SK-N-SH treated with all-trans-retinoic acid at 6 μM for 48 hours (cell line): ENCODE measurements at places on chromosomes 12 and 14.

- no peak for ATAC-seq
These were observed 15.7 kb upstream of the SLC10A1 start for GRCh38 chr14:69812711-69813110.

DNA sequence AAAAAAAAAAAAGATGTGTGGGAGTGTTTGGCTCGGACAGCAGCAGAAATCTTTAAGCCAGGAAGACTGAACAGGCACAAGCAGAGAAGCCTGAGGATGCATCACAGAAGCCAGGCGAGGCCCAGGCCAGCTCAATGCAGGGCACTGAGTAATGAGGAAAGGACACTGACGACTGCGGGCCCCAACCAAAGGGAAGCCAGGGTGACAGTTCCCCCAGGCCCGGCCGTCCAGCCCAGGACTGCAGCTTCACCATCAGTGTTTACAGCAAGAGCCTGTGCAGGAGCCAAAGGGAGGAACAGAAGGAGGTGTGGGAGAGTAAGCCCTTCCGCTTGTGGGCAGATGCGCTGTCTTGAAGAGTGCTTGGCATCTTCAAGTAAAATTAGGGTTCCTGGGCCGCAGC is 205.3 kb upstream of the SFSWAP start:
- ATAC-seq = no peak

- ATAC-seq = no peak
These were observed 32.9 kb upstream of the HSP90B1 start for GRCh38 chr12:103897316-103897715.

GRCh38 chr14:73472185-73473114 is 14.1 kb upstream of the NUMB start:
- ATAC-seq = peak; percentile 91

- no peak for ATAC-seq
These were observed 23.2 kb upstream of the RAP1B start for GRCh38 chr12:68587448-68587873.

DNA sequence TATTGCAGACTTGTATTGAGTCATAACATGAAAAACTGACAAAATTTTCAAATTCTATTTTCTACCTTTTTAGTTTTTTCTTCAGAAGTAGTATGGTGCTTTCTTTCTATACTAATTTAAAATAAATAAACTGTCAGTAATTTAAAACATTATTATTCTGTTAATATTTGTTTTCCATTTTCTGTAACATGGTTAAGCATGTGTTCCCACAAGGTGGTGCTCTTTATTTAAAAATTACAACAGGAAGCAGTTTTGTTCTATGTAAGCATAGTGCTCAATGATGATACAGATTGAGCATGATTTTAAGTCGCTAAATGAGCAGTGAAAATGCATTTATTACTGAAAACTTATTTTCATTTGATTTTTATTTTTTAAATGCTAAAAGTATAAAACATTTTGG is 114.6 kb downstream of the PPFIA2 start:
- peak; percentile 73 for ATAC-seq

GRCh38 chr12:92745856-92746550 is 43.2 kb downstream of the PLEKHG7 start:
- peak; percentile 97 for ATAC-seq
